ENCODE measurements at places on chromosomes 4 and X.

DNA sequence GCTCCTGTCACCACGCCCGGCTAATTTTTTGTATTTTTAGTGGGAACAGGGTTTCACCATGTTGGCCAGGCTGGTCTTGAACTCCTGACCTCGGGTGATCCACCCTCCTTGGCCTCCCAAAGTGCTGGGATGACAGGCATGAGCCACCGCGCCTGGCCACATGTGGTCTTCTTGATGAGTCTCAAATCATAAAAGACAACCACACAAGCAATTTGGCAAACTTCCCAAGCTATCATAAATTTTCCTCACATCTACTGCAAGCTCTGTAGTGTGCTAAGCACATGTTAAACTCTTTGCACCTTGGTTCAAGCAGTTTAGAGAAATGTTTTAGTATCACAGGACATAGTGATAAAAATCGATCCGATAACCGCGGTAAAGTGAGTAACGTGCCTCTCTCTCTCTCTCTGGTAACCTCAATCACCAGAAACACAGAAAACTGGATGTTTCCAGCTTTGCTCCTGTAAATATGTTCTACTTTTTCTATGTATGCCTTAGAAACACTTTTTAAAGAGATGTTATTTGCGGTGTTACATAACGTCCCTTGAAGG lies 256.8 kb downstream of the DHRSX start:
- DNase-seq = no peak

- no peak for DNase-seq
Measured at GRCh38 chr4:95439896-95440295, 108.9 kb downstream of the UNC5C start.

DNA sequence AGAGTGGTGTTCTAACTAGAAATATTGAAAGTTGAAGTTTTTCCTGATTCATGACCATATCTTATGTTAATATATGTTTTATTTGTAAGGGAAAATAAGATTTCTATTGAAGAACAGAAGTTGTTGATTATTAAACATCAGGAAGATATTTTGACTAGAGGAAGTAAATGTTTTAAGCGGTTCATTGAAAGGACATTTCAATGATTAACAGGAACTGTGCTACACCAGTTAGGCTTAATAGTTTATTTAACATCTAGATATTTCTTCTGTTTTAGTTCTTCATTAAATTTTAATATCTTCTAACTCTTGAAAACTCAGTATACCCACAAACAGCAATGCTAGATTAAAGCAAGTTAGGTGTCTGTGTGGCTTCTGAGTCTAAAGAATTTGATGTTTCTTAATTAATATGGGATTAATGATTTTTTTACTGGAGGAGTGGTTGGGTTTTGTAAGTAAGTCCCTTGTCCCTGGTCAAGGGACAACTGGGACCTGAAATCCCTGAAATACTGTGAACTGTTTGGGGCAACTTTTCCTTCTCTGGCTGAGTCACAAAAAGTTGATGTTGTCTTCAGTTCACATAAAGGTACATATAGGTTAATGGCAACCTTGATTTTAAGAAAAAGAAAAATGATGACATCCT lies 42.9 kb upstream of the CYP4V2 start:
- DNase-seq = no peak

GRCh38 chrX:24245202-24245601 lies 68.7 kb downstream of the SUPT20HL2 start:
- DNase-seq = no peak

- no peak for DNase-seq
Measured at GRCh38 chr4:181682367-181683047, 560.7 kb upstream of the TENM3 start.

- no peak for DNase-seq
Measured at GRCh38 chrX:38375891-38376290, 23.5 kb downstream of the OTC start.

- peak; percentile 44 for DNase-seq
Measured at GRCh38 chr4:110108422-110108821, 90.0 kb downstream of the ELOVL6 start.

DNA sequence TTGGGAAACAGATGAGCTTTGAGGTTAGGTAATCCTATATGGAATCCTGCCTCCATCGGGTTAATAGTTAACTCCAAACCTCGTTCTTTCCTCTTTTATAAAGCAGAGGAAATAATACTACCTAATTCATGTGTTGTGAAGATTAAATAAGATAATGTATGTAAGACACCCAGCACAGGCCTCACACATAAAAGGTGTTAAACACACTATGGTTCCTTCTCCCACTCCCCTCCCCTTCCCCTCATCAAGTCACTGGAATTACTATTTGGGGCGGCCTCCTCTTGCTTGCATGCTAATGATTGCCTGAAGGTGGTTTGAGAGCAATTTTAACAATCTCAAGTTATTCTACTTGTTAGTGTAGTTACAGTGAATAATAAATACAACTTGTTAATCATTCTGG lies 404.4 kb upstream of the RASGEF1B start:
- DNase-seq = no peak

GRCh38 chr4:150368667-150369066 lies 213.3 kb upstream of the MAB21L2 start:
- DNase-seq = peak; percentile 59

DNA sequence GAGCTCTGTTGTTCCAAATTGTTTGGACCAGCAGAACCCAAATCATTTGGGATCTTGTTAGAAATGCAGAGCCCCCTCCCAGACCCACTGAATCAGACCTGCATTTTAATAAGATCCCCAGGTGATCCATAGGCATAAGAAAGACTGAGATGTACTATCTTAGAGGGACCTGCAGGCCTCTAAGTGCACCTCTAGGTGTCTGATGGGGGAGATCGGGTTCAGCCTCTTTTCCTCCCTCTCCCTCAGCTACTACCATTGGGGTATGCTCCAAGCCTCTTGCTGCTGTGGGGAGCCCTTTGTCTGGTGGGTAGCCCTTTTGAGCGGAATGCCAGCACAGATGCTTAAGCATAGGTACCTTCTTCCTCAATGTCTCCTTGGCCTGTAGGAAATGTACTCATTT lies 63.8 kb upstream of the RPS6KA3 start:
- no peak for DNase-seq

DNA sequence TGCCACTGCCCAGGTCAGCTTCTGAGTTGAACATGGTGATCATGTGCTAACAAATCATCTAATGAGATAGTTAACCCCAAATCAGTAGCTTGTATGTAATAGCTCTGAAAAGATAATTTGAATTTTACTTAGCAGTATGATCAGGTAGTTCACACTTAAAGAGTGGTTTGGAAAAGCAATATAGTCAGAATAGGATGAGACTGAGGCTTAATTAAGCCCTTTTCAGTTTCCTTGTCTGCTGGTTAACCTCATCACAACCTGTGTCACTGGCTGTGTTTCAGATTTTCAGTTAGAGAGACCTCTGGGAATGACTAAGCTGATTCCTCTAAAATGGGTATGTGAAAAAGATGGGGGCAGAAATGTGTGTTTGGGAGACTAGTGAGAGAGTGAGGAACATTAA lies 38.1 kb downstream of the GPR174 start:
- DNase-seq = no peak

DNA sequence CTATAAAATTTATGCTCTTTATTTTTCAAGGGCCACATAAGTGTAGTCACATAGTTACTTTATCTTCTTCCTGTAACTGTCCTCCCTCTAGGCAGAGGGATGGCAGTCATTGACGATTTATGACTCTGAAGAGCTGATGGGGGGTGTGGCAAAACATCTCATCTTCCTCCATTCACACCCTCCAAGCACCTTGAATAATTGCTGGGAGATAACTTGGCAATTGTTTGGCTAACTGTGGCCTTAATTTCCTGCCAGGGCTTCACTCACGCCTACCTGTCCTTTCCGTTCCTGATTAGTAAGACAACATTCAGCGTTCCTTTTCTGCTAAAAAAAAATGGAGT lies 329.2 kb downstream of the ARHGAP10 start:
- DNase-seq = peak; percentile 12

DNA sequence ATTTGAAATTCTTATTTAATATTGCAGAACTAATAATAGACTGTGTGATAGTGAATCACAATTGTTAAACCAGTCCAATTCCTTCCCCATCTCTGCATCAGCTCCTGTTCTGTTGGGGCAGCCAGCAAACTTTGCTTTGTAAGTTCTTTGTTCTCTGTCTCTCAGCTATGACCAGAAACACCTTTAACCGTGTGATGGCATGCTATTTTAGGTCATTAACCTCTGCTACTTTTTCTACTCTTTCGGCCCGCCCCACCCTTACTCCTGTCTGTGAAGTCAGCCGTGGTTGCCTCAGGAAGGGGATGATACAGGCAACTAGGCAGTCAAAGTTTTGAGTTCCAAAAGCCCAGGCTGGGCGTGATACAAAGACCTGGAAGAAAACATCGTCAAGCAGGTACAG lies 51.3 kb upstream of the EGFL6 start:
- DNase-seq = no peak

GRCh38 chr4:185576314-185576961 lies 41.1 kb upstream of the PDLIM3 start:
- DNase-seq = no peak

- no peak for DNase-seq
Measured at GRCh38 chr4:732486-732885, 26.9 kb downstream of the PCGF3 start.

GRCh38 chrX:140724309-140724708 lies 14.8 kb downstream of the LINC00632 start:
- DNase-seq = no peak

- no peak for DNase-seq
Measured at GRCh38 chr4:19300213-19300612, 951.5 kb upstream of the SLIT2 start.

- no peak for DNase-seq
Measured at GRCh38 chrX:110212299-110212698, 105.6 kb downstream of the AMMECR1 start.

DNA sequence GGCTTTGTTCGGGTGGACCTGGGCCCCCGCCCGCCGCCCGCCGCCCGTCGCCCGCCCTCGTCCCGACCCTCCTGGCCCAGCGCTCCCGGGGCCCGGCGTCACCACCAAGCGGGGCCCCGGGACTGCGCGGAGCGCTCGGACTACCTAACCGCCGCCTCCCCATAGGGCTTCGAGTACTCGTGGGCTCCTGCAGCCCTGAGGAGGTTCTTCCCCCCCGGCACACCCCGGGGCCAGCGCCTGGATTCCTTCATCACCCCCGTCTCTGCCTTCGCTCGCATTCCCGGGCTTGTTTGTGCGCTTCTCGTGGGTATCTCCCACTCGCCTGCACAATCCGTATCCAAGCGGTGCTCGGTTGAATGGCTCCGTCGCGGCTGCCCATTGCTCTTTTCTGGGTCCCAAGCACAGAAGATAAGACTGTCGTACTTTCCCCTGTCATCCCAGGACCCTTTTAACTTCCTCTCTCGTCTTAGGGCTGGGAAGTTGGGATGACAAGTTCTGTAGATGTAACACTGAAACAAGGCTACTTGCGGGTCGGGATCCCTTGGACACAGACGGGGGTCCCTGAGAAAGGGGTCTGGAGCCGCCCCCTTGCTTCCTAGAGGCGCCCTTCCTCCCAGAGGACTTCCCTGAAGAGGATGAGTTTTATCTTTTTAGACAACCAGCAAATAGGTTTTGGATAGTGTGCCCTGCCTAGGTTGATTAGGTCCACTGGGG lies 565 bp downstream of the MOB1B start:
- DNase-seq = peak; percentile 7

GRCh38 chr4:40255393-40256281 lies 58.8 kb downstream of the RHOH start:
- no peak for DNase-seq

- no peak for DNase-seq
Measured at GRCh38 chrX:136030303-136031191, 45.3 kb downstream of the SLC9A6 start.

DNA sequence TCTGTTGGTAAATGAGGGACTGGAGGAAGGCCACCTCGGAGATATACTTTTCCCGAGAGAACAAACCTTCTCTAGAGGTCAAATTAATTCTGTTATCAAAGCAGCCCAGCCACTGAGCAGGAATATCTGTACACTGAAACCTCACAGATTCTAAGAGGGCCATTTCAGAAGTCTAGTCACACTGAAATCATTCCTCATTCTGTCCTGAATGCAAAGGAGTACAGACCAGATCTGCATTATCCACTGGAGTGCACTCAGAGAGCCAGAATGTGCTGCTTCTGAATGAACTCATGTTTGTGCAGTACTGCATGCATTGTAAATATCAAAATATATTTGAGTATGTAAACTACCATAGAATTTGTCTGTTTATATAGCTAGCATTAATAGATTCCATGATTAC lies 278.3 kb upstream of the FSTL5 start:
- no peak for DNase-seq

GRCh38 chr4:87387237-87387636 lies 3.8 kb downstream of the HSD17B11 start:
- DNase-seq = no peak

DNA sequence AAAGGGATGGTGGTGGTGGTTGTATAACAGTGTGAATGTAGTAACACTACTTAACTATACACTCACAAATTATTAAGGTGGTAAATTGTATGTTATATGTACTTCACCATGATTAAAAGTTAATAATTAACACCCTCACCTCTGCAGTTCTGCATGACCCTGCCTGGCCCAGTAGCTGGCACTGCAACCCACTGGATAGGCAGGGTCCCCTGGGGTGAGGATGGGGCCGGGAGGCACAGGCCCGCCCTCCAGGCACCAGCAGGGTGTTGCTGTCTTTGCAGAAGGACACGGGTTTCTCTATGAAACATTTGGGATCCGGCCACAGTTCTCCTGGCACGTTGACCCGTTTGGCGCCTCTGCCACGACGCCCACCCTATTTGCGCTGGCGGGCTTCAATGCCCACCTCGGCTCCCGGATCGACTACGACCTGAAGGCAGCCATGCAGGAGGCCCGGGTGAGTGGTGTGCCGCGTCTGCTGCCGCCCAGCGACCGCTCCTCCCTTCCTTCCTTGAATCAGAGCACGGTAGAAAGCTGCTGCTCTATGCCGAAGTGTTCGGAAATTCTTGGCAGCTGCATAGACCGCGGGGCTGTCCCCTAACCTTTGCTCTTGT lies 11.8 kb downstream of the MAN2B2 start:
- no peak for DNase-seq

DNA sequence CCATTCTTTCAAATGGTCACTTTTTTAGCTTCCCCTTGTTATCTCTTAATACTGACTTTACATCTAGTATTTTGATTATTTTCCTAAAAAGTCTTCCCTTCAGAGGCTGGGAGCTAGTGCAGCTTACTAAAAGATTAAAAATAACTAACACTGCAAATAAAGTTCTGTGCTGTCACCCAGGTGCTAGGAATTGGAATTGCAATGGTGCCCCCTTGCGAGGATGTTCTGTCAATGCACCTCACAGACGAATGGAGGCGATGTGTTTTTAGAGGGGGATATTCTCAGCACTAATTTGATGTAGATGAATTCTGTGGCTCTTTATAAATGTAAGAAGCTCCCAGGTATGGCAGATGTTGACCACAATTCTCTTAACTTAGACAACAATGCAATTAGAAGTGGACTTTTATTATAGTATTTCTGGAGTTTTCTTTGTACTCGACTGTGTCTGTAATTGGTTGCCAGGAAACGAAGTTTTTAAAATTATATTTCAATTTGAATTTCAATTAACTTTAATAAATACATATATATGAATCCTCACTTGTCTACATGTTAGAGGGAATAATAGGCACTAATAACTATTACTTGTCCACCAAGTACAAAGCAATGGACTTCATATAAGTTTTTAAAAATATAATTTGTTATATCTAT lies 22.0 kb upstream of the SMIM31 start:
- DNase-seq = peak; percentile 20

- peak; percentile 31 for DNase-seq
Measured at GRCh38 chrX:63784902-63785707, at the start of gene ARHGEF9. TSS of gene ARHGEF9 (minus strand) at chrX:63785214. CDS start at chrX:63785145, 69 bp downstream.
